ENCODE measurements at places on chromosomes 3 and 15.

- no peak for DNase-seq
Observed at GRCh38 chr3:69197922-69198530, 75.6 kb upstream of the LMOD3 start.

DNA sequence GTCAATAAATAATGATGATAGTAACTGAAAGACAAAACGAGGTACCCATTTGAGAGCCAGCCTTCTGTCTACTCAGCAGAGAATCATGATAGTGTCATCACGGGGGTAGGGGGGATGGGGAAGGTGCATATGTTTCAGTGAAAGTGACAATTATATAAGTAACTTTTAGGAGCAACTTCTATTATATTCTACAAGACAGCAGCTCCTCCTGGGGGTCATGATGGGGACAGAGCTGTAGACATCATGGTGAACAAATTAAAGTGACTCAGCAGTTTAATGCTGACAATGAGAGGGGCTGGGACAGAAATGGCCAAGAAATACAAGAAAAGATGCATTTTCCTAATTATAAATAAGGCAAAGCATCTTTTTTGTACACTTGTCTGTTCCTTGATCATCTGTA, 11.8 kb downstream of the CAPN3 start:
- DNase-seq: peak; percentile 49

GRCh38 chr3:102802819-102803420, 368.1 kb downstream of the ZPLD1 start:
- DNase-seq: no peak

DNA sequence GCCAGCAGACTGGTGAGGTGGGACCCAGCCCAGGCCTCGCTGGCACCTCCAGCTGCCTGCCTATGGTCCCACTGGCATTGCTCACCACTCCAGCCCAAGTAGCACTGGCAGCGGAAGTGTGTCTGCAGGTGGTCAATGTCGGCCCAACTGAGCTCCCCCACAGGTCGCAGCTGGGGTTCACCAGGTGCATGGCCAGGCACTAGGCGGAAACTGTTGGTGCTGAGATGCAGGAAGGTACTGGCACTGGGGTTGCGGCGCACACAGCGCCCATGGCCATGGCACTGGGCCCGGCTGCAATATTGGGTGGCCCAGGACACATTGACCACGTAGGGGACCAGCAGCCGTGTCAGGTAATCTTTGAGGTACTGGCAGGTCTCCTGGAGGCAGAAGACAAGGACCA, 4.4 kb downstream of the HYAL2 start:
- DNase-seq: no peak

- DNase-seq: peak; percentile 52
Observed at GRCh38 chr15:65303687-65304380, 643 bp upstream of the RNU5B-1 start.

GRCh38 chr3:7977245-7978086, 524.2 kb upstream of the LMCD1 start:
- DNase-seq: no peak

- no peak for DNase-seq
Observed at GRCh38 chr15:74807282-74807681, 5.4 kb upstream of the LMAN1L start.

- no peak for DNase-seq
Observed at GRCh38 chr3:51937611-51938450, 3.9 kb downstream of the RRP9 start.

DNA sequence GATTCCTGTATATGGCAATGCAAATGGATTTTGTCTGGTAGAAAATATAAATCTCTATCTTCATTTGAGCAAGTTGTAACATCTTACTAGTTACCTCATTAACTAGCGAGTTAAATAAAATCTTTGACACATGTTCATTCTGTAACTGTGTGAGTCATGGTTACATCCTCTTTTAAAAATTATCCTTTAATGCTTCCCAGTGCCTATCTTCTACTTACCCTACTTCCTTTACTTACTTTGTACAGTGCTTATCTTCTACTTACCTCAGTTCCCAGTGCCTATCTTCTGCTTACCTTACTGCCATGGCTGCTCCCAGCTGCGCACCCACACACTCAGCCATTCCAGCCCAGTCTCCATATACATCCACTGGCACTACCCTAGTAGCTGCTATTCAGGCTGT, 71.9 kb upstream of the GOLGA8B start:
- no peak for DNase-seq

DNA sequence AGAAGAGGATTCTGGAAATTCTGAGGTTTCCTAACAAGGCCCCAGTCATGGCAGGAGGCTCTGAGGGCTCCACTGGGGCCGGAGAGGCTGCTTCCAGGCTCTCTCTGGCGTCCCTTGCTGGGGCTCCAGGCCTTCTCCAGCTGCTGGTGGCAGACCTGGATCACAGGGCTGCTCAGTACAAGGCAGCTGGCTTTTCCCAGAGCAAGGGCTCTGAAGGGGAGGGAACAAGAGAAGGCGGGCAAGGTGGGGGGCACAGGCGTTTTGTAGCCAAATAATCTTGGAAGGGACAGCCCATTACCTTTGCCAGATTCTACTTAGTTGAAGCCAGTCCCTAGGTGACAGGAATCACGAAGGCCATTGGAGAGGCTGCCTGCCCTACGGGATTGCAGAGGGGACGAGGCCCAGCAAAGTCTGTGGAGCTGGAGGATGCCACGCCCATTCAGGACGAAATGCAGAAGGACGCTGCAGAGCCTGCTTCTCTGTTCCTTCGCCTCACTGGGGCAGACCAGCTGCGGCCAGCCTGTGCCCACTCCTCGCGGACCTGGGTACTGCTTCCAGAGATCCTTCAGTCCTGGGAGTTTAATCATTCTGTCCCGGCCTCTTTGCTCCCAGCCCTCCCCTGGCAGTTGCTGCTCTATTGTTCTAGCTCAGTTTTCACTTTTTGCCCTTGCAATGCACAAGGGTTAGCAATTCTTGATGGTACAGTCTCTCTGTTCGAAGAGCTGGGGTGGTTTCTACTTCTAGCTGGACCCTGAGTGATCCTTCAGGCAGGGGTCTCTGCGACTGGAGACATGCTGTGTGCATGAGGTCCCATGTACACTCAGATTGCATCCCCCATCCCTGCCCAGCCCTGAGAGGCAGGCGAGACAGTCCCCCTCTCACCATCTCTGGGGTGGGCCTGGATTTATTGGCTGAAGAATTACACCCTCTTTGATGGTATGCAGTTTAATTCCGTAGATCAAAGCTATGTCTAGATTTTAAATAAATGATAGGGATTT, 149.3 kb upstream of the MEF2A start:
- no peak for DNase-seq

- DNase-seq: no peak
Observed at GRCh38 chr3:59884409-59884808, 834.6 kb upstream of the CFAP20DC start.

GRCh38 chr3:170057550-170057949, 19.8 kb downstream of the GPR160 start:
- DNase-seq: no peak

Measured in amniotic epithelial cell (primary cell).